ENCODE measurements at places on chromosomes 1 and 21.

DNA sequence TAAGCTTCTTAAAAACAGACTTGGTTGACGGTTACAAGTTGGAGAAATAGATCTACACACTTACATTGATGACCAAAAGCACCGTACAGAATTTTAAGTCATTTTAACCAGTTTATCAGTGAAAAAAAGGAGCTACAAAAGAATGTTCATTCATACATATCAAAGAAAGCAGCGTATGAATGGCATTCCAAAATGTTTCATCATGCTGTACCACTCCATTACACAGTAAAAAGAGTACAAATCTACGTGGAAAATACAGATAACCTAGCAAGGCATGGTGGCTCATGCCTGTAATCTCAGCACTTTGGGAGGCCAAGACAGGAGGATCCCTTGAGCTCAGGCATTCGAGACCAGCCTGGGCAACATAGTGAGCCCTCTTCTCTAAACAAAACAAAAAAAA, 40.3 kb downstream of the ZZZ3 start:
- DNase-seq: no peak

DNA sequence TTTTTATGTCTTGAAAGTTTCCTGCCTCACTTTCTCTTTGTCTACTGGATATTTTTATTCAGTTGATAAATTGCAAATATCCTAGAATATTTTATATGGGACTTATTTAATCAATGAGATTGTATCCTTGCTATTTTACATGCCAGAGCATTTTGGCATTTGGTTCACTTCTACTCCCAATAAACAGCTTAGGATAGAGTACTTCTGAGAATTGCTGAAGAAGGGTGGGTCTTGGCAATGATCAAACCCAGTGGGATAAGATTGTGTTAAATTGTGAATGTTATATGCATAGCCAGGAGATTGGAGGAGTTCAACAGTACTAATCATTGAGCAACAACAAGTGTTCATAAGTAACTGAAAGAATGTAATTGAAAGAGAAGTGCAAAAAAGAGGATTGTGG, 60.1 kb downstream of the SDCCAG8 start:
- no peak for DNase-seq

GRCh38 chr1:215665215-215665614, 98.1 kb downstream of the KCTD3 start:
- no peak for DNase-seq

DNA sequence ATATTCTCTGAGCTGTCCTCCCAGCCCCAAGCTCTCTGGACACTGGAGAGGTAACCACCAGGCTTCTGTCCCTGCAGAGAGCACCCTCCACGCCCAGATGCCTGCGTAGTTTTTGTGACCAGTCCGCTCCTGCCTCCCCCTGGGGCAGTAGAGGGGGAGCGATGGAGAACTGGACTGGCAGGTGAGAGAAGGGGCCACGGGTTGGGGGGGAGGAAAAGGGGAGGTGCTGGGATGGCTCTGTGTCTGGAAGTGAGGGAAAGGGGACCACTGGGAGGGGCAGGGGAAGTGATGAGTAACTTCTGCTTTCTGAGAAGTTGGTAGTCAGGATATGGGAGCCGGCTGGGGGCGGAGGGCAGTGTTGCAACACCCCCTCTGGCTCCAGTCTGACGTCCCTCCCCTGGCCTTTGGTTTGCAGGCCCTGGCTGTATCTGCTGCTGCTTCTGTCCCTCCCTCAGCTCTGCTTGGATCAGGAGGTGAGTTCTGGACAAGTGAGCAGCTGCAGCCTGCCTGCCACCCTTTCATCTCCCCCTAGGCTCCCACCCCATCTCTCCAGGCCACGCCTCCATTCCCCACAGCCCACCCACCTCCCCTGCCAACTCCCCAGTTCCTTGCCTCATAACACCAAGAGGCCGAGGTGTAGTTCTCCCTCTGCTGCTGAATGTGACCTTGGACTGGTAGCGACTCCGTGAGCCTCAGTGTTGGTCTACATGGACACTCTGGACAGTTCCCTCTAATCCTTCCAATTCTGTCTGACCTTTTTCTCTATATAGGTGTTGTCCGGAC, 3.1 kb downstream of the ADAMTSL4 start:
- no peak for DNase-seq

GRCh38 chr1:30087465-30087864, 635.9 kb downstream of the MATN1 start:
- DNase-seq: no peak

DNA sequence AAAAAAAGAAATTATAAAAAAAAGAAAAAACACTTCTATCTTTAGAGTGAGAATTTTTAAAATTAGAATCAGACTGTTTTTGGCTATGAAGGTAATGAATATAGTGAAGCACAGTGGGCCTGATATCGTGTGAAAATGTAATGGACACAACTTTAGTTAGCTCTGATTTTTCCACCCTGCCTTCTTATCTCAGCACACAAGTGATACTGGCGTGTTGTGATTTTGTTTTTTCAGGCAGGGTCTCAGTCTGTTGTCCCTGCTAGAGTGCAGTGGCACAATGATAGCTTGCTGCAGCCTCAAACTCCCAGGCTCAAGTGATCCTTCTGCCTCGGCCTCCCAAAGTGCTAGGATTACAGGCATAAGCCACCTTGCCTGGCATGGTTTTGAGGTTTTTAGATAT, 22.3 kb downstream of the MACF1 start:
- no peak for DNase-seq

- DNase-seq: no peak
Measured at GRCh38 chr1:24641646-24642151, 1.4 kb upstream of the SRRM1 start.

GRCh38 chr21:15015622-15016471, 49.0 kb downstream of the NRIP1 start:
- DNase-seq: no peak

DNA sequence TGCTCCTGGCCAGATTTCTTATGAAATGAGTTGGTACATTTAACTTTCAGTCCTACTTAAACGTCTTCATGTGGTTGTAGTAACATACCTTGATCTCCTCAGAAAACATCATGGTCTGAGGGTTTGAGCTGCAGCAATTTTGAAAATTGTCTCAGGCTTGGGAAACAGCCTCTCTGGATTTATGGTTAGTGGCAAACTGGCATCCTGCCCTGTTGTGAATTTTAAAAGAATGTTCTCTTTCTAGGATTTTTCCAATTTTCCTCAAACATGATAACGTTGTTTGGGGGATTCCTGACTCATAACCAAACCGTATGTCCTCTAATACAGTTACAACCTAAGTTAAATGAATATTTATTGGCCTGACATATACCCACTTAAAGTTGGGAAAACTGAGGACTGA, 624.4 kb downstream of the LMO4 start:
- DNase-seq: no peak

DNA sequence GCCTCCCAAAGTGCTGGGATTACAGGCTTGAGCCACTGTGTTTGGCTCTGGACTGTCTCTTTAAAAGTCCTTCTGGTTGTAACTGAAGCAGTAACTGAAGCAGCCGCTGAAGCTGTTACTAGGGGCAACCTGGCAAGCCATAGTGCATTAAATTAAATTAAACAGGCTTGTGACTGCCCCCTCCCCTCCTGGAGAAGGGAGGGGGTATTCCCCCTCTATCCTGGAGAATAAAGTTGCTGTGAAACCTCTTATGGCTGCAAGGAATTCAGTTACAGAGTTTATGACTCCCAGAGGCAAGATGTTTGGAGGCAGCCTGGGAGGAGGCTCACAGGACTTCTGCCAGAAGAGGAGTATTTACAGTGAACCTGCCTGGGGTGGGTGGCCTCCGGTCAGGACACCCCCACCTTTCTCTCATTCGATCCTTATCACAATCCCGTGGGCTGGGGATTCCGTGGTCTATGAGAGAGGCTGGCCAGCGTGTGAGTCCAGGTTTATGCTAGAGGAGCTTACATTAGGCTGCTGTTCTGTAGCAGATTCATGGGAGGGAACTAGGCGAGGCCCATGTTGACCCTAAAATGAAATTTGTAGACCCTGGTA, 8.3 kb downstream of the TTC22 start:
- DNase-seq: no peak

GRCh38 chr21:29454179-29454578, 155.5 kb downstream of the BACH1 start:
- DNase-seq: no peak
